ENCODE measurements at places on chromosomes 3 and 15.

GRCh38 chr15:76183930-76184649 is 124.3 kb downstream of the TMEM266 start:
- DNase-seq: no peak

DNA sequence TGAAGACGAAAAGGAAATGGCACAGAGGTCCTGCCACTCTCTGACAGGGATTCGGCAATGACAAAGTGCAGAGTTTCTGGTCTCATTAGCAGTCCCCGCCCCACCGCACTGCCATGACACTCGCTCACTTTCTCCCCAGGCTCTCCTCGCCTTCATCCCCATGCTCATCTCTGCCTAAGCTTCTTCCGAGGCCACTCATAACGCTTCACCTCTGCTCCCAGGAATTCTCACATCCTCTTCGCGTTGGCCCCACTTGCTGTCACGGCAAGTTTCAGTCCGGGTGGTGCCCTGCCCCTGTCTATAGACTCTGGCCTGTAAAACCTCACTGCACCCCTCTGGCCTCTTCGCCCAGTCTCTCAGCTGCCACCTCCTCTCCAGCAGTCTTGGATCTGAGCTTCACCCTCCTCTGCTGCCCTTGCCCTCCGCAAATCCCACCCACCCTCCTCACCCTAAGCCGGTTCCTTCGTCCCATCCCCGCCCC is 654 bp downstream of the RUBCN start:
- DNase-seq: peak; percentile 45

DNA sequence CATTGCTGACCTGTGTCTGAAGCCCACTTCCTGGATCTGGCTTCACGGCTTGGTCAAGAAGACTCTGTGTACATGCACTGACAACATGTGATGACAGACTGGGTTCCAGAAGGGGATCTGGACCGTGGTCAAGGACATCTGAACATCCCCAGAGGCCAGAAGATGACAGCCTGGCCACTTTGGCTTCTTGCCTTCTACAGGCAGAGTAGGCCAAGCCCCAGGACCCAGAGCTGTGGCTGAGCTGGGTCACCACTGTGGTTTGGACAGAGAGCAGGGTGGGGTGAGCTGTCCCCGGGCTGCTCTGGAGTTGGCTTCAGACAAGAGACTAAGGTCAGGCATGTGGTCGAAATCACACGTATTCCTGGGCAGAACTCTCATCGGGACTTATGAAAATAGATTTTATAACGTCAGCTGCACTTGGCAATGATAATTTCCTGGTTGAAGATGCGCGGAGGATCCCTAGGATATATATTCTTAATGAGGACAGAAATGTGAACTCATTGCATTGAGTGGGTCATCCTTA is 114.1 kb upstream of the FRMD4B start:
- DNase-seq: no peak

- DNase-seq: no peak
Measured at GRCh38 chr15:90037961-90038631, 37.0 kb downstream of the ZNF710 start.

DNA sequence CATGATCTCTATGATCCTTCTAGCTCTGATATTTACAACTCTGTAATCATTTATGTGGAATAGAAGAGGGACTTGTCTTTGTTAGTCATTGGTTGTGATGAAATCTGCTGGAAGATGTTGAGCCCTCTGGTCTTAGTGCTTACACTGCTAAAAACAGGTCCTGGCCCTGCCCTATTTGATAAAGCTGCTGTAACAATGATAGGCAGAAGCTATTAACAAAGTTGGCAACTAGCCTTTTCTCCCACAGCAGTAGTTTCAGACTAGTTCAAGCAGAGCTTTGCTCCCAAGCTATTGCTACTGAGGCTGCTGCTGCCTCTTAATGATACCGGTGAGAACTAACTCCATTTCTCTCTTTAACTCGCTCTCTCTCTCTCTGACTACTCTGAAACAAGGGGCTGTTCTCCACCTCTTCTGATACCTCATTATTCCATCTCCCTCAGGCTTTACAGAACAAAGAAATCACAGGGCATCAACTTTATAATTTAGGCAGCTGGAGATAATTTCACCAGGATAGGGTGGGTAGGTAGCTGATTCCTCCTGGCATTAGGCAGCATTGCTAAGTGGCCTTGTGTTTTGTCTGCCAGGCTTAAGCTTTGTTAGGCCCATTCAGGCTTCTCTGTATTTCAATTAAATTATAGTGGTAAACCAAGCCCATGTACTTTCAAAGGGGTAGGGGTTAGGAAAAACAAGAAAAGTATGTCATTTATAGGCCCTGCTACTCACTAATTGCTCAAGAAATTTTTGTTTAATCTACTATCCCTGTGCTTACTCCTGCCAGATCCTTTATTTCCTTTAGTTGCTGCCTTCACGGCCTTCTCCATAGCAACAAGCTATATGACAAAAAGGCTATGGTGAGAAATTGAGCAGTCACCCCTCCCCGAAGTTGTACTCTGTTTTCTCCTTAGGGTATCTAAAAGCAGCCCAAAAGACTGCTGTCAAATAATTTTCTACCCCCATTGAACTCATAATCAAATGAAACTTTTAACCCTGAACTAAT is 139.6 kb downstream of the RBPMS2 start:
- no peak for DNase-seq

GRCh38 chr3:141235661-141236171 is 4.1 kb downstream of the PXYLP1 start:
- no peak for DNase-seq

GRCh38 chr15:32943711-32944110 is 225.9 kb downstream of the GREM1 start:
- no peak for DNase-seq
